ENCODE measurements at places on chromosomes 16 and 17.
A peak's percentile ranks its signal among the peaks of the same experiment; 100 is the strongest.

GRCh38 chr16:75060723-75061122 is 55.9 kb downstream of the LDHD start:
- no peak for DNase-seq

GRCh38 chr16:74556375-74556922 is 50.5 kb downstream of the GLG1 start:
- DNase-seq: peak; percentile 26

- peak; percentile 76 for DNase-seq
These were observed 15.2 kb upstream of the CA4 start for GRCh38 chr17:60134396-60135150.

GRCh38 chr17:13003454-13003851 is 14.4 kb downstream of the ELAC2 start:
- DNase-seq: no peak

GRCh38 chr17:71765437-71765836 is 355.4 kb upstream of the SOX9 start:
- peak; percentile 4 for DNase-seq

DNA sequence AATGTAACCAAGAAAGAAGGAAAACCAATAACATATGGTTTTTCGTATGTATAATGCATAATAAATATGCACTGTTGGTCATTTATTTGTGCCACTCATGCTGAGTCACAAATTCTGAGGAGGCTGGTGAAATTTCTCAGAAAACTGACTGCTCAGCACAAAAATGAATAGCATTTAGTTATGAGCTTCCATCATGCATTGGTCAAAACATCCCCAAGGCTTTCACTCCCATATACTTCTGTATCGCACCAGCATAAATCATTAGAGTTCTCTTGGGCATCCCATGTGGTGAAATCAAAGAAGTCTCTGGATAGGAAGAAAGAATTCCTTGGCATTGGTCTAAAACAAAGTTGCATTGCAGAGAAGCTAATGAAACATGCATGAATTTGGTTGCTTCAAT is 785.6 kb upstream of the CDH8 start:
- DNase-seq: no peak

- DNase-seq: no peak
These were observed 10.9 kb downstream of the MAF start for GRCh38 chr16:79589601-79590102.

DNA sequence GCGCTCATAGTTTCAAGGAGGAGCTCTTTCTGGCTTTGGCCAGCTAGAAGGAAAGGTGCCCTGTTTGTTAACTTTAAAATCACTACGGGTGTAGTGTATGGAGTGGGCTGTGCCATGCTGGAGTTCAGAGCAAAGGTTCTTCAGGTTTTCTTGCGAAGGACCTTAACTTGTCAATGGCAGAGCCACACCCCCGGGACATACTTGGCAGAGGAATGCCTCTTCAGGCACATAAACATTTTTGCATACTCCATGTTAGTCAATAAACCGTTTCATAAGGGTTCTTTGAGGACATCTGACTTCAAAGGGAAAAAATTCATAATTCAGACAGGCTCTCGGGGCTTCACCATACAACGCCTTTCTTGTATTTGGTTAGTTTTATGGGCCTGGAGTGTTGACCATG is 113.0 kb upstream of the PLCG2 start:
- no peak for DNase-seq

DNA sequence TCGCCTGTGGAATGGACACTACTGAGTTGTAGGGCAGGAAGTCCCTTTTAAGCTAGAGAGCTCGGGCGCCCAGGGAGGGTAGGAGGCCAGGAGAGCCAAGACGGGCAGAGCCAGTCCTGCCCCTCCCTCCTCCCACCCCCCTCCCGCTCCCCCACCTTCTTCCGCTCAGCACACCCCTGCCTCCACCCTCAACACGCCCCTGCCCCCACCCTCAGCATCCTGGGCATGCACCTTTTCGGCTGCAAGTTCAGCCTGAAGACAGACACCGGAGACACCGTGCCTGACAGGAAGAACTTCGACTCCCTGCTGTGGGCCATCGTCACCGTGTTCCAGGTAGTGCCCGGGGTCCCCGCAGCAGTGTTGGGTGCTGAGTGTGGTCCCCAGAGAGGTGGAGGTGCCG is 18.3 kb downstream of the TPSG1 start:
- no peak for DNase-seq

DNA sequence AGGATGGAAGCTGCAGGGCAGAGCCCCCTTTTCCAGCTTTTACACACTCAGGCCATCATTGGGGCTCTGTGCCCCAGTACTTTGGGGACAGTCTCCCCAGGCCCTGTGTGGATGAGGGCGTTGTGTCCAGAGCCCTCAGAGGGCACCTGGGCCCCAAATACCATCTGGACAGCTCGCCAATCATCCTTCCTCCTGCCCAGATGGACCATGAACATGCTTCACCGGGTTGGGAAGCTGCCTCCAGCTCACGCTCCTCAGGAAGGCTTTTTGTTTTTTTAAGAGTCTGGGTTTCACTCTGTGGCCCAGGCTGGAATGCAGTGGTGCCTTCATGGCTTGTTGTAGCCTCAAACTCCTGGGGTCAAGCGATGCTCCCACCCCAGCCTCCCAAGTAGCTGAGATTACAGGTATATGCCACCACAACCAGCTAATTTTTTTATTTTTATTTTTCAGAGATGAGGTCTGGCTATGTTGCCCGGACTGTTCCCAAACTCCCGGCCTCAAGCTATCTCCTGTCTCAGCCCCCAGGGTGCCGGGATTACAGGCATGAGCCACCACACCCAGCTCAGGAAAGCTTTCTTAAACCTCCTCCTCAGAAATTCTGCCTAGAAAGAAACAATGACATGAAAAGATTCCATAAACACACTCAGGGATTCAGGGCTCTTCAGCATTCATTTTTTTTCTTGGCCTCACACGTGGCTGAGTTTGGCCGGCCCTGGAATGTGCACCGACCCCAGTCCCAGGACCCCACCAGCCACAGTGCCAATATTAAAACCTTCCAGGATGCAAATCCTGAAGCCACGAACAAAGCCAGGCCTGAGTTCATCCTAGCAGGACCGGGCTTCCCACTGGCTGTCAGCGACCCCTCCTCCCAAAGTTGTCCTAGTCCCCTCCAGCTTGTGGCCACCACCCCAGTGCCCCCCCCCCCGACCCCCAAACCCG is 27.4 kb upstream of the ZNF423 start:
- no peak for DNase-seq

DNA sequence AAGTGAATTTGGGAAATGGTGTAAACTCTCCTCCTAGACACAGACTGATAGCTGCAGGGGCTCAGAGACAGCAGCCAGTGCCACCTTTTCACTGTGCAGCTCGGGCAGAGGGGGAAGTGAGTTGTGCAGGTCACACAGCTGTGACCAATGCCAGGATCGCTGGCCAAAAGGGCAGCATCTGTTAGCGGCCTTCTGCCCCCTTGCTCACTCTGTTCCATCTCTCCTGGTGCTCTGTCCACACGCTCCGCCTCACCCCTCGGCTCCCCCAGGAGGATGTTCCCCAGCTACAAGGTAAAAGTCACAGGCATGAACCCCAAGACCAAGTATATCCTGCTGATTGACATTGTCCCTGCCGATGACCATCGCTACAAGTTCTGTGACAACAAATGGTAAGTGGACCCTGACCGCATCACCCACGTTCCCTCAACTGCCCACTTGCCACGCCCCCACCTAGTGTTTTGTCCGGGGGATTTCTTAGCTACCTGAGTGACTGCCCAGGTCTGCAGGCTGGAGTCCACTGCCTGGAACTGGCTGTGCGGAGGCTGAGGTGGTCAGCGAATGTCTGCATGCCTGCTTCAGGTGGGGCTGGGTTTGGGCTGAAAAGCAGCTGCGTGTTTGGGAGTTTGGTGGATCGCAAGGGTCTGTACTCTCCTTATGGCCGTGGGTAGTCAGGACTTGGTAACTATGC is 13.5 kb downstream of the TBX4 start:
- DNase-seq: no peak

GRCh38 chr17:37092701-37093100 is 143.9 kb downstream of the AATF start:
- no peak for DNase-seq

- no peak for DNase-seq
These were observed 178.5 kb upstream of the CIBAR2 start for GRCh38 chr16:85290626-85291301.

- no peak for DNase-seq
These were observed 158.6 kb downstream of the AXIN2 start for GRCh38 chr17:65402513-65403496.

- DNase-seq: peak; percentile 51
These were observed at the start of gene PNMT for GRCh38 chr17:39667945-39668924. Gene PNMT, plus strand, starts transcription at chr17:39668453. Its CDS starts 23 bp downstream, at chr17:39668476.

DNA sequence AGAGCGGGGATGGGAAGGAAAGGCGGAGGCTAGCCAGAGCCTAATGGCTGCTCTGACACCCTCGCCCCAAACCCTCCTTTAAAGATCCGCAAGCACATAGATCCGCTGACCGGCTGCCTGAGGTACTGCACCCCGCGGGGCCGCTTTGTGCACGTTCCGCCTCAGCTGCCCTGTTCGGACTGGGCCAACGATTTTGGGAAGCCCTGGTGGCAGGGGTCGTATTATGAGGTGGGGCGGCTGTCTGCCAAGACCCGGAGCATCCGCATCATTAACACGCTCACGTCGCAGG is 663 bp downstream of the CYB5D1 start:
- peak; percentile 64 for DNase-seq

DNA sequence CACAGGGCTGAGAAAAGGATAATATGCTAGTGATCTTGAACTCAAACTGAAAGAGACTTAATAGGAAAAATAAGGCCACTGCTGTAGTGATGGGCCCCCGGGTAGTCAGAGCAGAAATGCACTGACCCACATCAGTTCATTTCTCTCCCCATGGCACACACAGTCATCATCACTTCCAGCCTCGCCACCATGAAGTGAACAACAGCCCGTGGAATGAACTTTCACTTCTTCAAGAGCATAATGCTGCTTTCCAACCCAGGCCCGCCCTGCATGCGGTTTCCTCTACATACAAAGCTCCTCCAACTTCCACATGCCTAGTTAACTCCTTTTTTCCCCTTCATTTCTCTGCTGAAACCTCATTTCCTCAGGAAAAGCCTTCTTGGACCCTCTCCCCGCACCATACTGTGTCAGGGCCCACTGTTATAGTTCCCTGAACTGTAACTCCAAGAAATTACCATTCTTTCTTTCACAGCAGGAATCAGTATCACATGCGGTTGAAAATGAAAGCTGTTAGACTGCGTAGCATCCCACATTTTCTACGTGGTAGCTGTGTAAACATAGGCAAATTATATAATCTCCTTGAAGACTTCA is 65.8 kb upstream of the SMIM36 start:
- peak; percentile 79 for DNase-seq

Data from EH (cell line).